ENCODE measurements at places on chromosomes 1 and 21.

GRCh38 chr1:68081775-68082283 lies 31.4 kb upstream of the DIRAS3 start:
- DNase-seq: no peak

DNA sequence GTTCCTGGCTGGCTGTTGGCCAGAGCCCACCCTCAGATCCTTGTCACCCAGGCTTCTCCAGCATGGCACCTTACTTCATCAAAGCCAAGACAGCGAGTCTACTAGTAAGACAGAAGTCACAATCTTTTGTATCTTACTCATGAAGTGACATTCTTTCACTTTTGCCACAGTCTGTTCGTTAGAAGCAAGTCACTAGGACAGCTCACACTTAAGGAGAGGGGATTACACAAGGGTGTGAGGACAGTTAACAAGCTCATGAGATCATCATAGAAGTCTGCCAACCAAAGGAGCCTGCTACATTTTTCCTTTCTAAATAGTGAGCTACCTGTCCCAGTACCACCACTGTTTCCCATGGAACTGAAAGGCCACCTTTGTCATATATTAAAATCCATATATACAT lies 61.5 kb downstream of the PACC1 start:
- peak; percentile 33 for DNase-seq

- DNase-seq: no peak
These were observed 250.8 kb upstream of the FGGY start for GRCh38 chr1:59046134-59046533.

- peak; percentile 85 for DNase-seq
These were observed 12.6 kb downstream of the PYCR2 start for GRCh38 chr1:225911191-225912130.

GRCh38 chr1:115199416-115200132 lies 110.3 kb upstream of the TSPAN2 start:
- DNase-seq: no peak

GRCh38 chr1:219990782-219991510 lies 55.4 kb downstream of the EPRS1 start:
- DNase-seq: peak; percentile 27

- DNase-seq: no peak
These were observed 43.8 kb downstream of the ACTL8 start for GRCh38 chr1:17798799-17799382.

- DNase-seq: no peak
These were observed 114.3 kb upstream of the RAVER2 start for GRCh38 chr1:64630611-64631010.

DNA sequence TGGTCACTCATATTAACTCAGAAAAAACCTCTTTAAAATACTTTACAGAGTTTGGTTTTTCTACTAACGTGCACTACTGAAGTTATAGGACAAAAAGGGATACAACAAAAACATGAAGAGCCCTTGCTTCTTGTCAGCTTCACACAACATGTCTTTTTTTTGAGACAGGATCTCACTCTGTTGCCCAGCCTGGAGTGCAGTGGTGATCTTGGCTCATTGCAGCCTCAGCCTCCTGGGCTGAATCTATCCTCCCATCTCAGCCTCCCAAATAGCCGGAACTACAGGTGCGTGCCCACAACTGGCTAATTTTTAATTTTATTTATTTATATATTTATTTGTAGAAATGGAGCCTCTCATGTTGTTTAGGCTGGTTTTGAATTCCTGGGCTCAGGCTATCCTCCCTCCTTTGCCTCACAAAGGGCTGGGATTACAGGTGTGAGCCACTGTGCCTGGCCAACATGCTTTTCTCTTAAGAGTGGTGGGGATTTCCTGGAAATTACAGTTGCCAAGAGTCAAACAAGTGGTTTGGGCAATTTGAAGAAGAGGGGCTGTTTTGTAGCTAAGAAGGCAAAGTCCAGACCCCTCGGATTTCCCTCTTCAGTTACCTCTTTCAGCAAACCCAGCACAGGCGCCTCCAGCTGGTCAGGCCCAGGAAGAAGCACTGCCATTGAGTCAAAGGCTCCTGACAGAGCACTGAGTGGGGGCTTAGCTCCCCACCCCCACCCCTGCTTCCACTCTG lies 6.4 kb upstream of the SMPDL3B start:
- no peak for DNase-seq

DNA sequence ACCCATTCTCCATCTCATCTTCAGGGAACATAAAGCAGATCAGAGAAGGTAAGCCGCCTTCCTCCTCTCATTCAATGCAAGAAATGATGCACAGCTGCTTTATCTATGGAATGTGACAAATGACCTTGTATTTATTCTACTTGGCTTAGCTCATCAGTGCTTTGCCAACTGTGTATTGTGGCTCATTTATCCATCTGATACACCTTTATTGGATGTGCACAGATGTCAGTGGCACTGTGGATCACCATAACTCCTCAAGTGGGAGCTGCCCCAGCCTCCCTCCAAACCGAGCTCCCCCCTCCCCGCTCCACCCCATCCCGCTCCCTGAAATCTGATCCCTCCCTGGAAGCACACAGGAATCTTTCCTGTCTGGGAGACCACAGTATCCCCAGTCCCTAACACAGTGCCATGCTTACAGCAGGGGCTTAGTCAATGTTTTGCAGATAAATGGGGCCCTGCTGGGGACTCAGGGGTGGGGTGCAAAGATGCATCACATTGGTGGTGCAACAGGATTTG lies 156.0 kb upstream of the RAB4A start:
- no peak for DNase-seq

DNA sequence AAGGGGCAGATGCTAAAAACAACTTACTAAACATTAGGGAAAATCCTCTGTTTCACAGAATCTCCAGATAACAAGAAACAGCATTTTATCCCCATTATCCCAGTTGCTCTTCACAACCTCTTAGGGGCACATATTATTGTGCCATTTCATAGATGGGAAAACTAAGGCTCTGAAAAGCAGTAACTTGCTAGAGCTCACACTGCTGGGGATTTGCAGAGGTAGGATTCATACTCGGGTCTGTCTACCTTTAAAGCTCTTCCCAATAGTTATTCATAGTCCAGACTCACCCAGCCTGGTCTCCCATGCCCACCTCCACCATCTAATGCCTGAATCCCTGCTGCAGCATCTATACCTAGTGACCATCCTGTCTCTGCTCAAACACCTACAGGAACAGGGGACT lies 67.7 kb downstream of the RRAGC start:
- no peak for DNase-seq

- no peak for DNase-seq
These were observed 100.7 kb upstream of the KIF26B start for GRCh38 chr1:245054105-245054504.

DNA sequence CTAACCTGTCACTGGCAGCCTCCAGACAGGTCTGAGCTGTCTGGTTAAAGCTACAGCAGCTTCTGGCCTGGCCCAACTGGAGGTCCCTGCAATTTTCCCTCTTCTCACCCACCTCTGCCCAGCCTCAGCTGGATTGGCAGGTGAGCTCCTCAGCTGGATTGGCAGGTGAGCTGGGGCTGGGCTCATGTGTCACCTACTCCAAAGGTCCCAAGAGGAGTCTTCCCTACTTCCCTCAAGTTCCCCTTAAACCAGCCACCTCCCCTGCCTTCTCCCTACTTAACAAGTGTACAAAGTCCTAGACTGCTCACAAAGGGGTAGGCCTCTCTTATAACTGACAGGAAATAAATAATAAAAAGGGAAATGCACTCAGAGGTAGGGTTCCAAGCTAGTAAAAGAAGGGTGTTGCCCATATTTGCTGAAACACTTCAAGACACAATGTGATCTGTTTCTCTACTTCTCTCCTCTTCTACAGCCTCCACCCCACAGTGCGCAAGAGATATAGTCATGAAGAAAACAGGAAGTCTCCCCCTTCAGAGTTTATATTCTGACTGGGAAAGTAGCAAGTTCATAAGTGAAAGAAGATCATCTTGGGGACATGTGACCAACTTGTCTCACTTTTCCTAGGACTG lies at the start of gene GPA33:
Gene GPA33 (minus strand): TSS at position 64 of the 629 bp plus-strand sequence. CDS start 90 bp downstream, outside the sequence.
- no peak for DNase-seq

DNA sequence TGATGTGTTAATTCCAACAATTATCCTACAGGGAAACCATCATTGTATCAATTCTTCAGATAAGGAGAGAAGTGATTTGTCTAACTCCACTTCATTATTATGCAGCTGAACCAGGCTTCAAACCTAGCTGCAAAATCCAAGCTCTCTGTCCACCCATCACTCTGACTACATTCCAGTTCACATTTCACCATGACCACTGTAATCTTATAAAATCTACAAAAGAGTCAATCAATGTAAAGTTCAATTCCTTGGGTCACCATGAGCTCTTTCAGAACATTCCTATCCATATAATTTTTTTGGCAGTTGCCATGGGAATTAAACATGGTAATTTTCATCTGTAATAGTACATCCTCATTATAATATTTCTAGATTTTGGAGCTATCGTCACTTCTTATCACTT lies 100.9 kb downstream of the PLPPR5 start:
- no peak for DNase-seq

DNA sequence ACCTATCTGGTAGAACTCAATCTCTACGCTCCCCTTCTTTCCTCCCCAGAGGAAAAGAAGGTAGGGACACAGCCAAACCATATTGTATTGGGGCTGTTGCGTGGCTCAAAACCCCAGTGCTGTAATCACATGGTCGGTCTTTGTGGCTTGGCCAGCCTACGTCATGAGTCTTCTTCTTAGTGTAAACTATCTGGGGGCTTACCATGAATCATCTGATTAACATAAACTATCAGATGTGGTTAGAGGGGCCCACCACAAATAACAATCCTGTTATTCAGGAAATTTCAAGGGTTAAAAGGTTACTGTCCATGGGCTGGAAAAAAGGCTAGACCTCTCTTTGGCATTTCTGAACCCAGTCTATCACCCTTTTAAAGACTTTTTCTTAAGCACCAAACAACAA lies 49.5 kb upstream of the GPR52 start:
- no peak for DNase-seq

GRCh38 chr1:173421286-173421685 lies 55.8 kb upstream of the PRDX6 start:
- DNase-seq: no peak

- DNase-seq: no peak
These were observed 37.5 kb downstream of the CD2 start for GRCh38 chr1:116791727-116792126.

- peak; percentile 69 for DNase-seq
These were observed 221.3 kb downstream of the MRPL39 start for GRCh38 chr21:25385911-25386474.

DNA sequence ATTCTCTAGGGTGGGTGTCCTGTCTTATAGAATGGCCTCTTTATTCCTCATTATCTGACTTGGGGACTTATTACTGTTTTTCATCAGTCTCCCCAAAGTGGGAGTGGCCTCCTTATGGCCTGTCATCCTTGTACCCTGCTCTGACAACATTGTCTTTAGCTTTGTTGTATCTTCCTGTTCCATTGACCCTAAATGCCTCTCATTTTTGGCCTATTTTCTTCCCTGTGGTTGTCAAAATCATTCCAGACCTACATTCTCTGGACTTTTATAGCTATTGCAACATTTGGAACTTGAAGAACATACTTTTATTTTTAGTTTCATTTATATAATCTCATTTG lies 9.7 kb downstream of the SFT2D2 start:
- DNase-seq: no peak

GRCh38 chr1:21495225-21495820 lies 13.9 kb upstream of the ALPL start:
- DNase-seq: no peak
